Right forelimb (tissue), 1 donor: ENCODE measurements at places on chromosomes 13 and 19.
A peak's percentile ranks its signal among the peaks of the same experiment; 100 is the strongest.

DNA sequence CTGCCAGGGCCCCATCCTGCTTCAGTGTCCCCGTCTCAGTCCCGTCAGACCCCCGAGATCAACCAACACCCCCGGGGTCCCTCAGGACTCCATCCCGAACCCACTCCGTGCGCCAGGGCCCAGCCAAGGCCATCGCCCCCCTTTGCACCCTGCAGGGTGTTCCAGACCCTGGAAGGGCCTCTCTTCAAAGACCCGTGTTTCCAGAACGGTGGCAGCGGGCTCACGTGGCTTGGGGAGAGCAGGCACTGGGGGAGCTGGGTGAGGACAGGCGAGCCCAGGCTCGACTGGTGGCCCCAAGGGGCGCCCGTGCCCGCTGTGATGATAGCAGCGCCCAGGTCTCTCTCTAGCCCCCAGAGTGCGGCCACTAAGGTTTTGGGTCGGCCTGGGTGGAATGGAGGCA lies 1.4 kb downstream of the KASH5 start:
- no peak for DNase-seq

GRCh38 chr13:86174622-86175021 lies 375.4 kb upstream of the SLITRK6 start:
- DNase-seq = no peak

DNA sequence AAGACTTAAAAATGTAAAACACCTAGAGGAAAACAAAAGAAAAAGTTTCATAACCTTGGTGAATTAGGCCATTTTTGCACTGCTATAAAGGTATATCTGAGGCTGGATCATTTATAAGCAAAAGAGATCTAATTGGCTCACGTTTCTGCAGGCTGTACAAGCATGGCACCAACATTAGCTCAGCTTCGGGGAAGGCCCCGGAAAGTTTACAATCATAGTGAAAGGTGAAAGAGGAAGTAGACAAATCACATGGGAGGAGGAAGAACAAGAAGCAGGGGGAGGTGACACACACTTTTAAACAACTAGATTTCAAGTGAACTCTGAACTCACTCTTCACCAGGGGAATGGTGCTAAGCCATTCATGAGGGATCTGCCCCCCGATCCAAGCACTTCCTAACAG lies 1358.5 kb upstream of the PCDH9 start:
- DNase-seq = no peak

DNA sequence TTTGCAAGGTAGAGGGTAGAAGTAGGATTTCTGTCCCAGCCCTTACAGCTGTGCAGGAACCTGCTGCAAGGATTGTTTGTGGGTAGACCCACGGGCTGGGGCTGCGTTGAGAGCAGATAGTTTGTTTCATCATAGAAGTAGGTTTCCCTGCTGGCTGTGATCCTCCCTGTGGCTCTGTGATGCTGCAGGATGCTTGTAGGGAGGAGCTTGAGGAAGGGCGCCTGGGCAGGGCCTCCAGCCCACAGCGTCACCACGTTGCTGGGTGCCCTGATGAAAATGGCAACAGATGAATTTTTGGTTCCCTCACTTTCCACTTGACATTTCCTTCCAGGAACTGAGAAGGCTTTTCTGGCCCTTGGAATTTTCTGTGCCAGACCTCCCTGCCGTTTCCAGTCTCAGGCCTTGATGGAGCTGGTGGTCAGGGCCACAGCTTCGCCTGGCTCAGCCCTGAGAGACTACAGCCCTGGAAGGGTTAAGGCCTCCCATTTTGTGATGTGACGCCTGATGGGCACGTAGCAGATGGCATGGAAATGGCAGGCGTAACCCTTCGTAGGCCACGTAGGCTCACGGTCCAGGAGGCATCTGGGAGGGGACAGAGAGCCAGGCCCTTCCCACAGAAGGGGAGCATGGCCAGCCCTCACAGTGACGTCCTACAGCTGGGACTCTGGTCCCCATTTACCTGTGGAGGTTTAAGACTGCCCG lies 42.2 kb downstream of the GATAD2A start:
- no peak for DNase-seq

GRCh38 chr13:110283736-110284517 lies 23.0 kb downstream of the COL4A1 start:
- no peak for DNase-seq

- DNase-seq = peak; percentile 87
Measured at GRCh38 chr19:18156841-18157464, 4.0 kb downstream of the PIK3R2 start.

DNA sequence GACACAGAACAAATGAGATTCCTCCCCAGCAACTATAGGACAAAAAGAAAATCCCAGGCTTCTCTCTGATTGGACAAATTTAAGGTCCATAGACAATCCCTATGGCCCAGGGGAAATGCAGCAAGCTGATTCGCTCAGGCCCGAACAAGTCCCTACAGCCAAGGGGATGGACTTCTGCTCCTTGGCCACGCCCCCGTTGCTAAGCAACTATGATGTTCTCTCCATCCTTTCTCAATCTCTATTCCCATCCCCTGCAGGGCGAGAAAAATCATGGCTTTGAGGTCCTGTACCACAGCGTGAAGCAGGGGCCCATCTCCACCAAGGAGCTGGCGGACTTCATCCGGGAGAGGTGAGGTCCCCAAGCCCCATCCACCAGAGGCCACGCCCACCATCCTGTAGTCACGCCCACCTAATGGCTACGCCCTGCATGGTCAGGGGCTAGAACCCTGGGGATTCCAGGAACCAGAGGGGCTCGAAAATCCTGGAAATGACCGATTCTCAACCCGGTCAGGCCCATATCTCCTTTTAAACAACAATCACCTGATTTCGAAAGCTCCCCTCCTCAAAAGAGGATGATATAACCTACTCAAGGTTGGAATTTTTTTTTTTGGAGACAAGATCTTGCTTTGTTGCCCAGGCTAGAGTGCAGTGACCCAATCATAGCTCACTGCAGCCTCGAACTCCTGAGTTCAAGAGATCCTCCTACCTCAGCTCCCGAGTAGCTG lies 11.4 kb downstream of the FCHO1 start:
- no peak for DNase-seq

- peak; percentile 54 for DNase-seq
Measured at GRCh38 chr13:98033277-98034247, 80.1 kb downstream of the IPO5 start.

DNA sequence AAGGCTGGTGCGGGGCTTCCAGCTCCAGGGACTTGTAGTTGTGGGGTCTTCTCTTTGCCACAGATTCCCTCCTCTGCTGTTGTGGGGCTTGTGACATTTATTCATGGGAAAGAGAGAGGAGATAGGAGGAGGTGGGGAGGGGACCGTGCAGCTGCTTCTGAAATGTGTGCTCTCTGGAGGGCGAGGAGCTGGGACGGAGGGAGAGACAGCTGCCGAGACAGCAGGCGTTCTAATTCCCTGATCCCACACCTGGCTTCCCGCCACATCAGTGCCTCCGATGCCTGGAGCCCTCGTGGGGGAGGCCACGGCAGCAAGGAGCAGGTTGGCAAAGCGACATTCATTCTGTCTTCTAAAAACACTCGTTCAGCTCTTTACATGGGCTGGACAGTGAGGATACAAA lies 164.4 kb downstream of the USP12 start:
- DNase-seq = peak; percentile 60

GRCh38 chr13:85567909-85568308 lies 231.3 kb downstream of the SLITRK6 start:
- DNase-seq = no peak

GRCh38 chr13:111518161-111518792 lies 197.8 kb downstream of the TEX29 start:
- DNase-seq = peak; percentile 34

GRCh38 chr13:113856716-113857065 lies 7.2 kb downstream of the GAS6 start:
- no peak for DNase-seq

DNA sequence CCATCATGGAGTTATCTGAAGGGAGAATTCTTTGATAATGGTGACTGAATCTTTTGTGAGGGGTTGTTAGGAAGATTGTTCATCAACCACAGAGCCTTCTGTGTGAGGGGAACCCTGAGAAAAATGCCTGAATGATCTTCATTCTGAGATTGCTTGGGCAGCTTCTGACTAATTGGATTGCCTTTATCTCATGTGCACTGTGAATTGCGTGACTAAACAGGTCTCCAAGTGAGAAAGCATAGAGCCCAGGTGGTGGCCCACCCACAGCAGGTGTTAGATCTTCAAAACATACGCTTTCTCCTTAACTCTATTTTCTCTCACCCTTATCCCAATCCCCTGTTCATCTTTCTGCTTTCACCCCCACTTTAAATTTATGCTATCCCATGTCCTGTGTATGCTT lies 58.3 kb downstream of the DOCK9 start:
- DNase-seq = no peak

GRCh38 chr13:86298725-86299124 lies 499.5 kb upstream of the SLITRK6 start:
- DNase-seq = no peak

GRCh38 chr13:52070929-52071523 lies 46.5 kb downstream of the UTP14C start:
- no peak for DNase-seq

- DNase-seq = no peak
Measured at GRCh38 chr13:43835701-43836100, 43.8 kb downstream of the CCDC122 start.

DNA sequence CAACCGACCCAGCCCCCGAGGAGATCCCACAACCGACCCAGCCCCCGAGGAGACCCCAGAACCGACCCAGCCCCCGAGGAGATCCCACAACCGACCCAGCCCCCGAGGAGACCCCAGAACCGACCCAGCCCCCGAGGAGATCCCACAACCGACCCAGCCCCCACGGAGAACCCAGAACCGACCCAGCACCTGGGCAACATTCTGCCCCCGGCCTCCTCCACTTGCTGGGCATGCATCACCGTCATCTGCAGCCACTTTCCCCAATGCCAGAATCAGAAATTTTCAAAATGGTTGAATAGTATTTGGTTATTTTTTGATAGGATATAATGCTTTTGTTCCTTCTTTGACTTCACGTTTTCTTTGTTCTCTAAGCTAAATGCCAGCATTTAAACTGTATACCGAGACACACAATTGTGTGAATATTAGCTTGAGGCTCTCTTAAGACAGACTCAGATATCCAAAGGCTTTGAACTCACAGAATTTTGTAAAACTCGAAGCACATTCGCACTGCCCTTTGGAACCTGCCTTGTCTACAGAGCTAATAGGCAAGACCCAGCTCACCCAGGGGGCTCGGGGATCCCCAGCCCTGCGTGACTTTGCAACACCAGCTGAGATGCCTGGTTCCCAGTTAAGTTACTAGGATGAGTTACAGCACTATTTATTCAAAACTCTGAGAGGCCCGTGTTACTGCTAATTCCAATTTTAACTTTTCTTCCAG lies 15.5 kb upstream of the RASA3 start:
- no peak for DNase-seq

- no peak for DNase-seq
Measured at GRCh38 chr19:46033401-46033800, 7.4 kb downstream of the IGFL4 start.

DNA sequence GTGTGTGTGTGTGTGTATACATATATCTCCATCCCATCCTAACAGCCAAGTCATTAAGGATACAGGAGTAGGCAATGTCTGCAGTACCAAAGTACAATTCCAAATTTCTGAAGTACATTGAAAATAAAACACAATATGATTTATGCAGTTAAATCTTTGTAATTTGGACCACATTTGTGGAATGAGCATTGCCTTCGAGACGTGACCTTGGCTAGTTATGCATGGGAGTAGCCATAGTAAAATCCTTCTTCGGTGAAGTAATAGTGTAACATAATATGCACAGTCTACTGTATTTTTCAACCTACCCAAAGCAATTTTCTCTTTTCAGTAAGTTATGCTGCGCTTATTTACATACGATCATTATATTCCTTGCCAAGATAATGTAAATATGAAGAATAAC lies 665.7 kb upstream of the GPC6 start:
- DNase-seq = no peak

DNA sequence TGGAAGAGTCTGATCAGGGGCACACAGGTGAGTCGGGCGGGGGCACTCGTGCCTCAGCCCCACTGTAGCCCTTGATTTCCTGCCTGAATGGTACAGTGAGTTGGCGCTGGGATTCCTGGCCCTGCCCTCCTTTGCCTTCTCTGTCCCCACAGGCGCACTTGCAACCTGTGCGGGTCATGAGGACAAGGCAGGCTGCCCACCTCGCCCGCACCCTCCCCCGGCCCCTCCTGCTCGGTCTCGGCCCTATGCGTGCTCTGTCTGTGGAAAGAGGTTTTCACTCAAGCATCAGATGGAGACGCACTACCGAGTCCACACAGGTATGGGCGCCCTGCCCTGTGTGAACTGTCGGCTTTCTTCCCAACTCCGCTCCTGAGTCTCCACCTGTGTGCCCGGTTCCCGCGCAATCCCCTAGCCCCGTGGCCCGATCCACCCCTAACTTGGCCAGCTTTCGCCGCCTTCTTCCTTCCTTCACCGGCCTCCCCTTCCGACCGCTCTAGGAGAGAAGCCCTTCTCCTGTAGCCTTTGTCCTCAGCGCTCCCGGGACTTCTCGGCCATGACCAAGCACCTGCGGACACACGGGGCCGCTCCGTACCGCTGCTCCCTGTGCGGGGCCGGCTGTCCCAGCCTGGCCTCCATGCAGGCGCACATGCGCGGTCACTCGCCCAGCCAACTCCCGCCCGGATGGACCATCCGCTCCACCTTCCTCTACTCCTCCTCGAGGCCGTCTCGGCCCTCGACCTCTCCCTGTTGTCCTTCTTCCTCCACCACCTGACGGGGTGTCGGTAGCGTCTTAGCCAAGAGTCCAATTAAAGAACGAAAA lies 1.6 kb upstream of the KMT2B start:
- peak; percentile 78 for DNase-seq

- DNase-seq = no peak
Measured at GRCh38 chr13:85700906-85701305, 98.3 kb downstream of the SLITRK6 start.

GRCh38 chr13:64397701-64398100 lies 2832.4 kb downstream of the PCDH9 start:
- no peak for DNase-seq

GRCh38 chr19:18292810-18293641 lies 11.6 kb upstream of the JUND start:
- DNase-seq = peak; percentile 90

DNA sequence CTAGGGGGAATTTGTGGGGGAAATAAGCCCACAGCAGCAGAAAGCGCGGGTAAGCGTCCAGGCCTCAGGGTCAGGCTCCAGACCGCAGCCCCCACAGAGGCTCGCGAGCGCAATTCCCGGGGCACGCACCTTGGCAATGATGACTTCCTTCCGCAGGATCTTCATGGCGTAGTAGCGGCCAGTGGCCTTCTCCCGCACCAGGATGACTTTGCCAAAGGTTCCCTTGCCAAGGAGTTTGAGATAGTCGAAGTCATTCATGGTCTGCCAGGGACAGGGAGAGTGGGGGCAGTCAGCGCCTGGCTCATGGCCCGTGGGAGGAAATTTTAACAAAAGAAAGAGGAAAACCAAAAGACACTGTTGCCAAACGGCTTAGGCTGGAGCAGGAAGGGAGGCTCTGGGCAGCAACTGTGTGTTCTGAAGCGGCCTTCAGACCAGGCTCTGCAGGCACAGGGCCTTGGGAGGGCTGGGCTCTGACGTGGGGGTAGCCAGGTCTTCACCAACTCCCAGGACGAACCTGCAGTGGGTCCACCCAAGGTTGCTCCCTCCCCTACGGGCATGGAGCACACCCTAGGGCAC lies 15.4 kb upstream of the CCNP start:
- no peak for DNase-seq

- no peak for DNase-seq
Measured at GRCh38 chr19:15247107-15248014, 15.1 kb upstream of the EPHX3 start.

GRCh38 chr19:10007371-10008183 lies 2.7 kb downstream of the COL5A3 start:
- DNase-seq = peak; percentile 73

- no peak for DNase-seq
Measured at GRCh38 chr13:73954808-73955207, 179.4 kb downstream of the KLF12 start.
